ENCODE measurements at places on chromosomes 3 and 15.

- no peak for DNase-seq
These were observed 83.8 kb upstream of the PPIB start for GRCh38 chr15:64246364-64247189.

GRCh38 chr3:46087871-46088270 is 60.6 kb upstream of the XCR1 start:
- no peak for DNase-seq

GRCh38 chr3:28109829-28110228 is 131.6 kb upstream of the CMC1 start:
- DNase-seq = no peak

GRCh38 chr3:177547711-177548350 is 350.5 kb upstream of the TBL1XR1 start:
- DNase-seq = no peak

GRCh38 chr3:35296533-35296932 is 342.8 kb upstream of the ARPP21 start:
- no peak for DNase-seq

- DNase-seq = no peak
These were observed 202.1 kb downstream of the TBL1XR1 start for GRCh38 chr3:176994891-176995781.

- DNase-seq = no peak
These were observed 102.7 kb downstream of the TBC1D5 start for GRCh38 chr3:17639765-17640164.

- no peak for DNase-seq
These were observed 937.2 kb downstream of the FHIT start for GRCh38 chr3:60313951-60314461.

DNA sequence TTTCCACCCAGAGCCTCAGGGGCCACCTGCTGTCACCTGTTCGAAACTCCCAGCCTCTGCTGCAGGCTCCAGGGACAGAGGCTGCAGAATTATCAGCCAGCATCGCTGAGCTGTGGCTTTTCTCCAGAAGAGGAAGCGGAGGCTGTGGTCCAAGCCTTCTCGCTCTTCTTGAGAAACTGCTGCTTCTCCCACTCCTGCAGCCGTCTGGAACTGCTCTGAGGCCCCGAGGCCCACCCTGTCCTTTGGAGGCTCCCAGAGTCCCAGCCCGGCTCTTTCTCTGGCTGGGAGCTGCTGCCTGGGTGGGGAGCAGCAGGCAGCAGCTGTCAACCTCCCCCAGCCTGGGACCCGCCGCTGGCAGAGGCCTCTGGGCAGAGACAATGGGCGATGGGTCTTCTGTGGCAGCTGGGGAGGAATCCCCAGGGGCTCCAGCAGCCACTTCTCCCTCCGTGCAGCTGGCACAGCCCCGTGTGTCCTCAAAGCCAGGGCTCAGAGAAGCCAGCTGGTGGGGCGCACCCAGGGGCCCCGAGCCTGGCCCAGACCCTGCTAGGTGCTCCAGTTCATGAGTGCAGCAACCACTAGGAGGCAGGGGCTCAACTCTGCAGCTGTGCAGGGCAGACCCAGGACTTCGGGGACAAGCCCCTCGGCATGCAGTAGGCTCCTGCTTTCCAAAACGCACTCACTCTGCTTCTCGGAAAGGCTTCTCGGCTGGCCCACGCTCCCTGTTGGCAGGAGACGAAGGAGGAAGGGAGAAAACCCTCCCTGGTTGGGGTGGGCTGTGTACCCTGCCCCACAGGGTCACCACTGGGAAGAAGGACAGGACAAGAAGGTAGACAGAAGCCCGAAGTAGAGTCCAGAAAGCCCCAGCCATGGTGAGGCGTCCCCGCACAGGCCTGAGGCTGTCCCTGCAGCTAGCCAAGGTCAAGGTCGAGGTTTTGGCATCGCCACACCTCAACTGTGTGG is 49.9 kb upstream of the FURIN start:
- no peak for DNase-seq

DNA sequence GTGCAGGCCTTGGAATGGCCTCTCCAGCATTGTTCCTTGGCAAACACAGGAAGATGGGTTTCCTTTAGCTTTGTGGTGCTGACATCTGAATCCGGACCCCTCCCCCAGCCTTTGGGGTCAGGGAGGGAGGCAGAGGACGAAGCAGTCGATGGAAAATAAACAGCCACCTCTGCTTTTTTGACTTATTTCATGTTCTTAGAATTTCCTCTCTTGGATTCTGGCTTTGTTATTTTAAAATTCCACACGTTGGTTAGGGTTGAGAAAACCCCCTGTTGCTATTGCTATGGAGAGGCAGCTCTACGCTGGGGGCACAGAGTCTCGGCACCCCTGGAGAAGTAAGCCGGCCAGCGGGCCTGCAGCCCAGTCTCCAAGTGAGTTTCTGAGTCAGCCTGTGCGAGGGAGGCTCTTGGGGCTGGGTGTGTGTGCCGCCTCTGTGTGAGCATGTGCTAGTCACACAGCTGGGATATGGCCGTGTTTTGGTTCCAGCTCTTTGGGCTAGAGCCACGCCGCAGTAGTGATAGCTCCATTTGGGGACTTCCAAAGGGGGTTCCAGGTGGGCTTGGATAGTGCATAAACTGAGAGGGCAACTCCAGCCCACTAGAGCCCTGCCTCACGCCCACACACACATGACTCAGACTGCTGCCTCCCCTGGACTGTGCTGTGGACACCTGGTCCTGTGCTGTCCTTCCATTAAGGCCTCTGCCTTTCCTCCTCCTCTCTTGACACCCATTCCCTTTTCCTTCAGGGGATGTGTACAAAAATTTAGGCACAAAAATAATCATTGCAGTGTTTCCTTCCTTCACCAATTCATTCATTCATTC is 58.8 kb downstream of the AMOTL2 start:
- DNase-seq = no peak

DNA sequence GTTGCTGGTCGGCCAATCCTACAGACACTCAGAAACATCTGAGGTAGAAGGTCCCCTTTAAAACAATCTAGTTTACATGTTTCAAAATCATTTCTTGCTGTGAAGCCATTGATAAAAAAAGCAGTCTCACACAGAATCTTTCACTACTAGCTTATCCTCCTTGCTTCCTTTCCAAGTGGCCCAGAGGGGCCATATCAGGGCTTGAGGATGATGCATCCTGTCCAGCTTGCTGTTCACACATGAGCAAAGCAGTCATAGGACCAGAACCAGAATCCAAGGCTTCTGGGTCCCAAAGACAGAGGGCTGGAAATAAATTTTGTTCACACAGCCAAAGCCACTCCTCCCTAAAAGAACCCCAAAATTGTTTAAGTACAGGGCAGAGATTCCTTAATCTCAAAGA is 9.2 kb upstream of the LYZL4 start:
- DNase-seq = no peak

GRCh38 chr3:46095307-46095706 is 68.0 kb upstream of the XCR1 start:
- no peak for DNase-seq

DNA sequence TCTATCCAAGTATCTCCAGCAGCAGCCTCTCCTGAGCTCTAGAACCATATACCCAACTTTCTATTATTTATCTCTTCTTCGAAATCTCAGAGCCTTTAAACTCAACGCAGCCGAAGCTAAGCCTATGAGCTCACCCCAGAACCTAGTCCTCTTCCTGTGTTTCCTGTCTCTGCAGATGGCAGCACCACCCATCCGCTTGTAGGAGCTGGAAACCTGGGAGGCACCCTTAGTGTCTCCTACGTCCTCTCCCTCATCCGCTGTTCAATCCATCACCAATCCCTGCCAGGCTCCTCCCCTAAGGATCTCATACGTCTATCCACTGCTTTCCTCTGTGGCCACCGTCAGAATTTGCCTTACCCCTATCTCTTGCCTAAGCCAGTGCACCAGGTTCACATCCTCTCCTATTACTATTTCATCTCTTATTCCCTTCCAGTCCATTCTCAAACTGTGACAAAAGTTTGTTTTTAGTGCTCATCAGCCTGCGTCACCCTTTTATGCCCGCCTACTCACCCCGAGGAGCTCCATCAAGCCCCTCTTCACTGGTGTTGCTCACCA is 9.6 kb downstream of the VGLL4 start:
- no peak for DNase-seq

- no peak for DNase-seq
These were observed 13.1 kb upstream of the LTF start for GRCh38 chr3:46477756-46478155.

GRCh38 chr15:69855258-69856000 is 242.3 kb downstream of the TLE3 start:
- DNase-seq = no peak

GRCh38 chr15:39323706-39324105 is 257.2 kb upstream of the THBS1 start:
- DNase-seq = no peak

- DNase-seq = no peak
These were observed 50.6 kb upstream of the SGO1 start for GRCh38 chr3:20236603-20237002.

- no peak for DNase-seq
These were observed 143.2 kb upstream of the PRICKLE2 start for GRCh38 chr3:64368257-64369020.

Measured in stimulated activated CD8-positive, alpha-beta memory T cell treated with anti-CD3 and anti-CD28 coated beads, Interleukin-4, amount 100 ng/mL, for 1 hour (primary cell).